Left ventricle myocardium inferior (tissue), 1 donor: ENCODE measurements at places on chromosomes 16 and 17. TPM values are rescaled to one million over a fixed set of nuclear protein-coding genes. Genes with fewer than 3 reads are reported as not detected.
A peak's percentile ranks its signal among the peaks of the same experiment; 100 is the strongest.

PDILT gene
- total RNA-seq, result not detected

SEZ6L2 gene
- 0.38 TPM for total RNA-seq

DNA sequence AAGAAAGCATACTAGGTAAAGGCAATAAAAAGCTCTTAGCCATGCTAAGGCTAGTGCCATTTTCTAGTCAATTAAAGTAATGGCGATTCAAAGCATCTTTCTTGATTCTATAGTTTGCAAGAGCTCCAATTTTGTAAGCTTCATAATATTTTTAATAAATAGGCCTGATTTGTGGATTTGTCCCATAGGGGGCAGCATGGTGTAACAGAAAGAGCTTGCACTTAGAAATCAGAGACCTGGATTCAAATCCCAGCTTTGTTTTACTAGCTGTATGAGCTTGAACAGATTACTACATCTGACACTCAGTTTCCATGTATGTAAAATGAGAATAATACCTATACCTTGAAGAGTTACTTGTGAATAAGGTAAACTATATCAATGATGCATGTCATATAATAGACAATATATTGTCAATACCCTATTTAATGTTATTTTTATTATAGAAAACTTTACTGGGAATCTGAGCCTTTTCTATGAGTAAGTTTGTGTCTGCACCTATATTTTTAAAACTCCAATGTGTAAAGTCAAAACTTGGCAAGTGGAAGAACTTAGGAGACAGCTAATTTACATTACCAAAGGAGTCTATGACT lies 93.6 kb upstream of the NOG start:
- no peak overlapping the region for H3K27ac ChIP-seq
- H3K27me3 ChIP-seq, result no peaks in the 10 kb centered on the region
- no peaks in the 10 kb centered on the region for H3K36me3 ChIP-seq
- no peak for DNase-seq
- H3K4me1 ChIP-seq, result no peaks in the 10 kb centered on the region

DNA sequence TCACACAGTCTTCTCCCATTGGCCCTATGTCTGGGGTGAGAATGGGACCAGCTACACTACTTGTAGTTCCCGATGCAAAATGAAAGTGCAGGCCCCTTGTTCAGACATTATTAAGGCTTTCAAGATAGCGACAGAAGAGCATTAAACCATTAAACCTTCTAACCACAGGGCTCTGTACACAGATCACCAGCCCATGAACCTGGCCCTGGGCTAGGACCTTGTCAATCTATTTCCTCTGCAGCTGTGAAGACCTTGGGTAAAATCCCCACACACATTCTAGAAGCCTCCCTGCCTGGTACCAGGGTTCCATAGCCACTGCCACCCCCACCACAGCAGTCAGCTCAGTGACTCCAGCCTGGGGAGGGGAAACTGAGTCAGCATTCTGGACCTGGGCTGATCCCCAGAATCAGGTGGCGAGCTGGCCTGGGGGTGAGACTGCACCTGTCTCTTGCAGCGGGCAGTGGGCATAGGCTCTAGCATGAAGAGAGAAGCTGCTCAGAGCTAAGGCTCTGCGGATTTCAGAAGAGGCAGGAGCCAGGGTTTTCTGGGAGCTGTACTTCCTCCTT lies 119.7 kb upstream of the LHX1 start:
- peaks cover 100% of the 10 kb centered on the region for H3K27me3 ChIP-seq
- no peak overlapping the region for H3K4me3 ChIP-seq
- no peak for DNase-seq
- H3K4me1 ChIP-seq, result no peaks in the 10 kb centered on the region
- no peaks in the 10 kb centered on the region for H3K36me3 ChIP-seq
- H3K27ac ChIP-seq, result no peak overlapping the region

GRCh38 chr16:57757326-57757786 lies 21.8 kb downstream of the KATNB1 start:
- peaks cover 35% of the 10 kb centered on the region for H3K4me1 ChIP-seq
- no peaks in the 10 kb centered on the region for H3K27me3 ChIP-seq
- peaks cover 57% of the 10 kb centered on the region for H3K36me3 ChIP-seq

- peaks cover 38% of the 10 kb centered on the region for H3K4me1 ChIP-seq
- no peaks in the 10 kb centered on the region for H3K27me3 ChIP-seq
- H3K36me3 ChIP-seq, result no peaks in the 10 kb centered on the region
- no peak for DNase-seq
Measured at GRCh38 chr17:49775546-49776260, 11.8 kb upstream of the FAM117A start.

GRCh38 chr17:11553135-11553534 lies 45.1 kb upstream of the DNAH9 start:
- no peak overlapping the region for H3K4me3 ChIP-seq
- H3K27ac ChIP-seq, result no peak overlapping the region
- no peak for DNase-seq

- peaks cover 87% of the 10 kb centered on the region for H3K27me3 ChIP-seq
- no peaks in the 10 kb centered on the region for H3K4me1 ChIP-seq
- no peak overlapping the region for H3K27ac ChIP-seq
- H3K36me3 ChIP-seq, result no peaks in the 10 kb centered on the region
- DNase-seq, result no peak
Measured at GRCh38 chr16:71421911-71422310, 19.9 kb downstream of the TLE7 start.

GRCh38 chr16:4140652-4141051 lies 24.4 kb upstream of the ADCY9 start:
- H3K4me1 ChIP-seq, result no peaks in the 10 kb centered on the region
- no peak for DNase-seq
- no peak overlapping the region for H3K4me3 ChIP-seq
- no peaks in the 10 kb centered on the region for H3K27me3 ChIP-seq

GRCh38 chr17:73650617-73651200 lies 6.5 kb upstream of the SDK2 start:
- no peaks in the 10 kb centered on the region for H3K4me1 ChIP-seq
- H3K27me3 ChIP-seq, result peaks cover 66% of the 10 kb centered on the region
- no peak overlapping the region for H3K27ac ChIP-seq

GRCh38 chr17:72792771-72793170 lies 299.7 kb downstream of the SLC39A11 start:
- no peaks in the 10 kb centered on the region for H3K4me1 ChIP-seq
- no peak for DNase-seq
- no peak overlapping the region for H3K4me3 ChIP-seq
- no peak overlapping the region for H3K27ac ChIP-seq
- peaks cover 30% of the 10 kb centered on the region for H3K36me3 ChIP-seq
- H3K27me3 ChIP-seq, result no peaks in the 10 kb centered on the region

GRCh38 chr16:76386784-76387183 lies 109.6 kb downstream of the CNTNAP4 start:
- no peak for DNase-seq
- no peaks in the 10 kb centered on the region for H3K4me1 ChIP-seq
- no peaks in the 10 kb centered on the region for H3K27me3 ChIP-seq
- H3K4me3 ChIP-seq, result no peak overlapping the region
- H3K27ac ChIP-seq, result no peak overlapping the region

DNA sequence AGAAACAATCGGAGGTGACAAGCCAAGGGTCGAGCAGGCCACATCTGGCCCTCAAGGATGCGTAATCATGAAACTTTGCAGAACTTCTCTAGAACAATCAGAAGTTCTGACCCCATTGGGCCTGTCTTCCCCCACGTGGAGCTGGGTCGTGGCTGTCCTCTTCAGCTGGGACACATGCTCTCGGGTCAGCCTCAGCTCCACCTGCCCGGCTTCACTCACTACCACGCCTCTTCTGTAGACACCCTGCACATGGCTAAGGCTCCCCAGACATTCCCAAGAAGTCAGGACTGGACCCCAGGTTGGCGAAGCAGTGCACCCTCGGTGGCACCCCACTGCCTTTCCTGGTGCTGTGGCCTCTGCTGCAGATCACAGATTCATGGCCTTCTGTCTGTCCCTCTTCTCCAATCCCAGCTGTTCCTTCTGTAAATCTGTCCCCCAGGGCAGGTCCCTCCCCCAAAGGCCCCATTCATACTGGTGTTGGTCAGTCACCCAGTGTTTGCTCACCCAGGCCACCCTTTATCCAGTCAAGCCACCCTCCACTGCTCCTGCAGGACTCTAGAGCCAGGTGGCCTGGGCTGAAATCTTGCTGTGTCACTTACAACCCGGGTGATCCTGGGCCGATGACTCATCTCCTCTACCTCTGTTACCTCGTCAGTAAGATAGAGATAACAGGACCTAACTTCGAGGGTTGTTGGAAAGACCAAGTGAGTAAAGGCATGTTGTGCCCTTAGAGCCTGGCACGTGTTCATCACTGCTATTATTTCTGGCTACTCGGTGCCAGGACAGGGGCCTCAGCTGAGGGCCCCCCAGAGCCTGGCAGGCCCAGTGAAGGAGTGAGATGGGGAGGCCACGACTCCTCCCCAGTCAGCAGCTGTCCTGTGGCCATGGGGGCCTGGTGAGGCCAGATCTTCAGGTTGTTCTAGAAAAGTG lies 1.4 kb upstream of the SLC5A11 start:
- H3K4me1 ChIP-seq, result peaks cover 3% of the 10 kb centered on the region
- no peaks in the 10 kb centered on the region for H3K27me3 ChIP-seq
- no peak overlapping the region for H3K4me3 ChIP-seq
- no peak overlapping the region for H3K27ac ChIP-seq
- H3K36me3 ChIP-seq, result no peaks in the 10 kb centered on the region

DNA sequence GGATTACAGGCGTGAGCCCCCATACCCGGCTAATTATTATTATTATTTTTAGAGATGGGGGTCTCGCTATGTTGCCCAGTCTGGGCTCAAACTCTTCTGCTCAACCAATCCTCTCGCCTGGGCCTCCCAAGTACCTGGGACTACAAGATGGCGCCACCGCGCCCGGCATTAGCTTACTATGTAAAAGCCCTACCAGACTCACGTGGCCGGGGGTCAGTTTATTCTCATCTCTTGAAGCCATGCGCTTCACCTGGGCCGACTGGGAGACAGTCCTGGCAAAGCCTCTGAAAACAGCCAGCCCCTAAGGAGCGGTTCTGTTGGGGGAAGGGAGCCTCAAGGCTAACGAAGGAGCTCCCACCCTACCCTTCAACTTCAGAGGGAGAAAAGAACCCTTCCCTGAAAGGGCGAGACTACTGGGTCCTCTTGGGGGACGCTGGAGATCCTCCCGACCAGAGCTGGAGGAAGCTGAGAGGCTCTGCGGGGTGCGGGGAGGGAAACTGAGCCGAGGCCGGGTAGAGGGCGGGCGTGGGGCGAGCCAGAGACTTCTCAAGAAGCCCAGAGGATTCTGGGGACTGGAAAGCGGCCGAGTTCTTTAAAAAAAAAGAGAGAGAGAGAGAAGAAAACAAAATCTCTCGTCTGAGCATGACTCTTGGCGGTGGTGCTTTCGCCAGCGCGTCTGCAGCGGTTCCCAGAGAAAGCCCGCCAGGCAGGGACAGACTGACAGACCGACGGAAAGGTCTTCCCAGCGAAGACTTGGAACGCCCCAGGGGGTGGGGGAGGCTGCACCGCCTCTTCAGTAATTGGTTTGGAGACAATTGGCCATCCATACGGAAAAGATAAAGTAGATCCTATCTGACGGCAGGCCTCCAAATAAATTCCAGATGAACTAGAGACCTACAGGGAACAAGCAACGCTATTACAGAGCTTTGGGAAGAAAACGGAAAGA lies 5.6 kb upstream of the TUBG2 start:
- H3K27ac ChIP-seq, result peak overlapping the region; percentile 80
- no peaks in the 10 kb centered on the region for H3K36me3 ChIP-seq
- no peaks in the 10 kb centered on the region for H3K27me3 ChIP-seq
- DNase-seq, result peak; percentile 72

DNA sequence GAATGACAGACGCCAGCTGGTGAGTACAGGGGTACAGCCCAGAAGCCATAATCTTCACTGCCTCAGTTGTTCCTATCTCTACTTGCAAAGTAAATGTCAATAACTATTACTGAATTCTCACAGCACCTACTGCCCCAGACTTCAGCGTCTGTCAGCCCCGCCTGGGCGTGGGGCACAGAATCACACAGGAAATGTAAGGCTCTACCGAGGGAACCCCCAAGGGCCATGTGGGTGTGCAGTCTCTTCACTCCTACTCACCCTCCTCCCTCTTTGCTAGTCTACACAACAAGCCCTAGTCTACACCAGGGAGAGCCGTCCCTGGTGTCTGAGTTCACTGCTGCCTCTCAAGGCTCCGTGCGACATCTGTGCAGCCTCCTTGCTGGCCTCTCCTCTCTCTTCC lies 4.5 kb downstream of the NPTX1 start:
- peaks cover 100% of the 10 kb centered on the region for H3K27me3 ChIP-seq
- H3K4me1 ChIP-seq, result peaks cover 23% of the 10 kb centered on the region
- H3K27ac ChIP-seq, result no peak overlapping the region
- no peak for DNase-seq

DNA sequence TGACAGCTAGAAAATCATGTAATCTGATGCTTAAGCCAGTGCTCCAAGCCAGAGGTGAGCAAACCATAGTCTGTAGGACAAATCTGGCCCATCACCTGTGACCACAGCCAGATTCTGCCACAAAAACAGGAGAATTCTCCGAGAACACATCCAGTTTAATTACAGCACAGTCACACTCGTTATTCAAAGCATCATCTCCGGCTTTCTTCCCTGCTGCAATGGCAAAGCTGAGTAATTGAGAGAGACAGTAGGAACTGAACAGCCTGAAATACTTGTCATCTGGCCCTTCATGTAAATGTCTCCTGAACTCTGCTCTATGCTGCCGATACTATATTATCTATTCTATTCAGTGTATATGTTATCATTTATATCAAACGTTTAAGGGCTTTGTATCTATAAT lies 121.4 kb upstream of the FOXF1 start:
- no peaks in the 10 kb centered on the region for H3K36me3 ChIP-seq
- H3K27me3 ChIP-seq, result peaks cover 95% of the 10 kb centered on the region
- no peak overlapping the region for H3K4me3 ChIP-seq

- H3K4me1 ChIP-seq, result no peaks in the 10 kb centered on the region
- H3K4me3 ChIP-seq, result no peak overlapping the region
- DNase-seq, result no peak
- no peak overlapping the region for H3K27ac ChIP-seq
Measured at GRCh38 chr17:37276475-37276874, 99.3 kb upstream of the C17orf78 start.

- H3K27ac ChIP-seq, result peak overlapping the region; percentile 98
- H3K27me3 ChIP-seq, result no peaks in the 10 kb centered on the region
- H3K4me3 ChIP-seq, result no peak overlapping the region
- H3K36me3 ChIP-seq, result peaks cover 29% of the 10 kb centered on the region
- H3K4me1 ChIP-seq, result peaks cover 87% of the 10 kb centered on the region
- DNase-seq, result peak; percentile 63
Measured at GRCh38 chr17:42518755-42519545, 17.1 kb upstream of the NAGLU start.

GRCh38 chr17:2363851-2364762 lies 26.8 kb downstream of the SGSM2 start:
- peaks cover 26% of the 10 kb centered on the region for H3K36me3 ChIP-seq
- no peak overlapping the region for H3K4me3 ChIP-seq
- no peaks in the 10 kb centered on the region for H3K27me3 ChIP-seq
- H3K27ac ChIP-seq, result peak overlapping the region; percentile 67
- peak; percentile 70 for DNase-seq
